Cortex of kidney (tissue), 1 donor: ENCODE measurements at places on chromosomes 7 and 10.

- DNase-seq, result no peak
Measured at GRCh38 chr7:155208681-155209477, 88.8 kb upstream of the INSIG1 start.

GRCh38 chr10:116490028-116490662 is 55.6 kb upstream of the PNLIP start:
- DNase-seq, result no peak

- DNase-seq, result no peak
Measured at GRCh38 chr7:112420236-112420861, 29.9 kb upstream of the IFRD1 start.

DNA sequence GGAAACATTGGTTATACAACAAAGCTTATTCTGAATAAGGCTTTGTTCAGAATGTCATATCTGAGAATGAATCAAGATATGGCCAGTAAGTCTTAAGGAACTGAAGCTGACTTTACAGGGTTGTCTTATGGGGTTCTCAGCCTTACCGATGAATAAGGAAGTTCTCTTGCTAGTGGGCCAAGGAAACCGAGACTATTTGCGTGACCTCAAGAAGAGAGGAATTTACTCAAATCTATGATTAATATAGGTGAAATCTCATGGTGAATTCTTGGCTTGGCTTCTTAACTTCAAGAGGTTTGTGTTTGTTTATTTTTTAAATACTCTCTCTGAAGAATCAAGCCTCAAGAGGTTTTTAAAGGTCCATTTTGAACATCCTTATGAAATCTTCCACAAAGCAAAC is 4.7 kb upstream of the MRLN start:
- DNase-seq, result no peak

GRCh38 chr10:112768121-112768520 is 181.9 kb upstream of the TCF7L2 start:
- no peak for DNase-seq

GRCh38 chr7:140478246-140479061 is 851 bp downstream of the MKRN1 start:
- DNase-seq, result no peak

- no peak for DNase-seq
Measured at GRCh38 chr10:123622381-123622780, 43.8 kb upstream of the GPR26 start.

- DNase-seq, result no peak
Measured at GRCh38 chr10:60732807-60733516, 45.3 kb upstream of the CDK1 start.

DNA sequence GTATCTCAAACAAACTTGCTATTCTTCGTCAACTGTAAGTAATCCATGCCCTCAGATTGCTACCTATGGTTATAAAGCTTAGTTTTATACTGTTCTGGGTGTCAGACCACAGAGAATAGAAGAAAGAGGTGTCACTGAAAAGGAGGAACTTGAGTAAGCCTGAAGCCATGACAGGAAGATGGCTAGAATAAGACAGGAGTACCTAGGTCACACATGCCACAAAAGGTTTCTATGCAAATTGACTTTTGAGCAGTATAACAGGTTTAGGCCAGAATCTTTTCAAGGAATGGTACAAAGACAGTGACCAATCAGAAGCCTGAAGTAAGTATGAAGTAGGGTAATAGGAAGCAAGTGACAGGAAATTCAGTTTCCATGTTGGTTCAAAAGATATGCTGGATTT is 23.5 kb downstream of the FBXW4 start:
- no peak for DNase-seq

GRCh38 chr7:20249920-20250319 is 32.7 kb upstream of the MACC1 start:
- no peak for DNase-seq
